WERI-Rb-1 (cell line): ENCODE measurements at places on chromosomes 2 and 18.

GRCh38 chr18:23115683-23116096, 19.6 kb upstream of the CABLES1 start:
- no peak for DNase-seq

DNA sequence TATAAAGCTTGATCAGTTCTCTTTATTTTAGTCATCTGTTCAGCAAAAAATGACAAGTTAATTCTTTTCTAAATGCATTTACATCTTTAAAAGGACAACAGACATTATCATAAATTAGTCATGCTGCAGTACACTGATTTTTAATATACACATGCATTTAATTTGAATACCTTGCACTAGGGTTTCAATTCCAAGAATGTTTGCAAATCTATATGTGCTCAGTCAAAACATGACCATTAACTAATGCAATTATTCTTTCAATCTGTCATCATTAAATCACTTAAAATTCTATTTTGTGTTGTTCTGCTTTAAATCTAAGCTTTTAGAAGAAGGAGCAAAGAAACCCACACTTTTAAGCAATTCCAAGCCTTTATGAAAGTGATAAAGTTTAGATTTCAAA, 342.6 kb downstream of the THSD7B start:
- no peak for DNase-seq

DNA sequence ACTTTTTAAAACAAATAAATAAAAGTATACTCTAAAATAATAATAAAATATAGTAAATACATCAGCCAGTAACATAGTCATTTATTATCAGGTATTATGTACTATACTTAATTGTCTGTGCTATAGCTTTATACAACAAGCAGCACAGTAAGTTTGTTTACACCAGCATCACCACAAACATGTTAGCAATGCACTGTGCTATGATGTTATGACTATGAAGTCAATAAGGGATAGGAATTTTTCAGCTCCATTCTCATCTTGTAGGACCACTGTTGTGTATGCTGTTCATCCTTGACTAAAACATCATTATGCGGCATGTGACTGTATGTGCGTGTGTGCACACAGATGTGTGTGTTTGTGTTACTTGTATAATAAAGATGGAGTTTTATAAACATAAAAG, 137.5 kb downstream of the LYPD6B start:
- DNase-seq, result no peak

GRCh38 chr18:55073116-55073515, 113.9 kb upstream of the CCDC68 start:
- DNase-seq, result no peak

GRCh38 chr18:64276311-64277090, 127.6 kb upstream of the LINC00305 start:
- DNase-seq, result no peak

DNA sequence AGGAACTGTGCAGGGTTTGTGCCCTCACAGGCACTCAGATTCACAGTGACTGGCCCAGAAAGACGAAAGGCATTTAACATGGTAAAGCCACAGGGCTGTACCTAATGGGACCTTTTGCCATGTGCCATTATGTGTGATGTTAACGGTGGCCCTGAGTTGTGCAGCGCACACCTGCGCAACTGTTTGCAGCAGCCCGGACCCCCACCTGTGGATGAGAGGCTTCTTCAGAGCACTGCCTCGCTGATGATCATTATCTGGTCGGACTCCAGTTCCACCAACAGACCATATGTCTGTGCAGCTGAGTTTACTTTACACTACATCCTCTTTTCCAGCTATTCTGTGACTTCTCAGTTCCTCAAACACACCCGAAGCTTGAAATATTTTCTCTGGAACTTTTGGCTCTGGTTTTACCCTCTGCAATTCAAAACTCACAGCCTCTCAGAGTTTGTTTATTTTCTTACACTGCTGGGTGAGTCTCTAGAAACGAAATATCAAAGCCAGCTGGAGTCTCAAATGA, 35.6 kb upstream of the UBE2F start:
- DNase-seq, result no peak

GRCh38 chr2:201971531-201972228, 62.0 kb upstream of the FZD7 start:
- no peak for DNase-seq

DNA sequence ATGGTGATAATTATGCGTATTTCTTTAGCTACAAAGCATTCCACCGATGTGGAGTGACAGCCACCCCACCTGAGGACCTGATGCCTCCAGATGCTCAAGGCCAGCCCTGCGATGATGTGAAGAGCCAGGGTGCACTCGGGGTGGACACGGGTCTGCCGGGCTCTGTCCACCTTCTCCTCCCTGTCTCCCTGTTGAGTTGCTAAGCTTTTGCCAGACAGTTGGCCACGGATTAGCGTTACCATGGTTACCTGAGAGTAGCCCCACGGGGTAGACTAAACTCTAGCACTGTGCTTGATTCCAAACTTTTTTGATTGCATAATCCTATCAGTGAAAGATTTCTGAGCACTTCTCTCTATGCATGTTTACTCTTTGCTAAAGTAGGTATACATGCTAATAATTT, 86.2 kb downstream of the SMIM21 start:
- DNase-seq, result peak; percentile 89

- DNase-seq, result no peak
Measured at GRCh38 chr2:202690321-202690900, 55.6 kb downstream of the FAM117B start.

GRCh38 chr2:241659150-241659739, 21.8 kb downstream of the ATG4B start:
- DNase-seq, result peak; percentile 66
